Activated naive CD4-positive, alpha-beta T cell treated with anti-CD3 and anti-CD28 coated beads, Interleukin-2, amount 50 U/mL, for 72 hours (primary cell): ENCODE measurements at places on chromosomes 16 and 17. TPM values are rescaled to one million over a fixed set of nuclear protein-coding genes. Genes with fewer than 3 reads are reported as not detected.

GRCh38 chr16:84279881-84280280 is 14.8 kb upstream of the WFDC1 start:
- no peak for DNase-seq

- DNase-seq: no peak
These were observed 1.0 kb downstream of the RNF166 start for GRCh38 chr16:88705076-88705684.

DNA sequence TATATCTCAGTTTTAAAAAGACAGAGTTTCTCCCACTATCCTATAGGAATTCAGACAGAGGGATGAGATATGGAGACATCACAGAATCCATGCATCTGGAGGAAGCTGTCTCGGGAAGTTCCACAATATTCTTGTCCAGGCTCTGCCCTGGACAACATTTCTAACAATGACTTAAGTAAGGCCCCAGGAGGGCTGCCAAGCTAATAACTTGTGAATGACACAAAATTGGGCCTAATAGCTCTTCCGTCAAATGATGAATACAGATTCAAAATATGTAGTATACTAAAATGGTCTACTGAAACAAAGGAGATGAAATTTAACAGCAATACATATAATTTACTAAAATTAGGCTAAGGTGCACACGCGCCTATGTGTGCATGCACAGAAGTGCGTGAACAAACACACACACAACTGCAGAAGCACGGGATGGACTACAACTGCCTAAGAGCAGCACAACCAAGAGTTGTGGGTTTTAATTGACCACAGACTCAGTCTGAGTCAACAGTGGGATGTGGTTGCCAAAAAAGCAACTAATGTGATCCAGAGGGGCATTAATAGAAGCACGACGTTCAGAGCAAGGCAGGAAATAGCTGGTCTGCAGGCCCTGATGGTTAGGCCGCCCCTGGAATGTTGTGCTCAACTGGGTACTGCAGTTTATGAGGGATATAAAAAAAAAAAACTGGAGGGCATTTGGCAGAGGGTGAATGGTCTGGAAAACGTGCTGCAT is 26.3 kb upstream of the HS3ST2 start:
- no peak for DNase-seq

GRCh38 chr17:50689956-50690886 is 17.5 kb downstream of the ANKRD40 start:
- DNase-seq: no peak

GRCh38 chr16:3214904-3215600 is 19.9 kb downstream of the ZNF200 start:
- peak; percentile 47 for DNase-seq

DNA sequence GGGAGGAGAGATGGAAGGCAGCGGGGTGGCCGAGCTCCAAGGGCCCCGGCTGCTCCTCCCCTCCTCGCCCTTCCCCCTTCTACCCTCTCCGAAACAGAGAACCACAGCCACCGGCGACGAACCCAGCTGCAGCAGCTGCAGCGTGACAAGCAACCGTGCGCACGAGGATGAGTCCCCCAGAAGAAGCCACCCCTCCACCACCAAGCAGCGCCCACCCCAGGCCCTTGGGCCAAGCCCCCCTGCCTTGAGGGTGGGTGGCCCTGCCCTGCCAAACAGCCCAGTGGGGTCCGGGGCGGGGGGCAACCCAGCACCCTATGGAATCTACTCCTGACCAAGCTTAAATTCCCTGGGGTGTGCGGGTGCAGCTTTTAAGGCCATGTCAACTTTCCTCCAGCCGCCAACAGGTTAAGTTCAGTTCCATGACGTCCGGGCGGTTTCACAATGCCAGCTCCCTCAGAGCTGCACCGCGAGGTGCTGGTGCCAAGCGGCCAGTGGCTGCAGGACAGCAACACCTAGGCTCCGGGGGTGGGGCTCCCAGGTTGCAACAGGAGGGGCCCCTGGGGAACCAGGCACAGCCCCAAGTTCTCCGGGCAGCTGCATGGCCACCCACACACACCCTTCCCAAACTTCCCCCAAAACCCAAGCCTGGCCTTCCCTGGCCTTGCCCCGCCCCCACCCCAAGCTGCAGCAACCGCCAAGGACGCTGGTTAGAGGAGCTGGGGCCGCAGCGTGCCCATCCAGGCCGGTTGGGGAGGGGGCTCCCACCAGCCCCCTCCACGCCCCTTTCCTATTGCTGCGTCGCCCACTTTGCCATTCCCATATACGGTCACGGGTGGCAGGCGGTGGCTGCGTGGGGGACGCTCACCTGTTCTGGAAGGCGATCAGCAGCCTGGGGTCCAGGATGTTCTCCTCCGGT is 2.0 kb downstream of the CBX4 start:
- DNase-seq: no peak

DNA sequence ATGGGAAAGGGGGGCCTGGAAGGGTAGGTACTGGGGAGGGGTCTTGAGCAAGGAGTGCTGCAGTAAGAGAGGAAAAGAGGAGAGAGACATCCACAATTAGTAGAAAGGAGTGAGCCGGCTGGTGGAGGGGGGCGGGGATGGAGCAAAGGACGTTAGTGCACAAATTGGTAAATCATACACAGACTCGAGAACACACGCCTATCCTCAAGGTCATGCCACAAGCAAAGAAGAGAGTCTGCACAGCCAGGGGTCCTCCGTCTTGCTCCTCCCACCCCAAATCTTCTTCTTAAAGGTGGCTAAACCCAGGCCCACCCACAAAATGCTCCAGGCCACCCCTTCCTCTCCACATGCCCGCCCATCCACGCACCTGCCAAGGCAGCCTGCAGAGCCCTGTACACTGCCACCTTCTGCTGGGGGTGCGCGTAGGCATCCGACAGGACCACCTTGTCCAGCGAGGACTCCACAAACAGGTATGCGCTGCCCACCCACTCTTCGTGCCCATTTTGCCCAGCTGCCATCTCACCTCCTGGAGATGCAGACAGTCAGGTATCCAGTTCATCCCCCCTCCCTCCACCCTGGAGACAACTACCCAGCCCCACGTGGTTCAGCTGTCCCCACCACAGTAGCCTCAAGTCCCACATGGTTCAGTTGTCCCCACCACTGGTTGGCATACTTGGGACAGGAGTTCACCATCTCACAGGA is 3.4 kb downstream of the TRADD start:
- DNase-seq: no peak

DNA sequence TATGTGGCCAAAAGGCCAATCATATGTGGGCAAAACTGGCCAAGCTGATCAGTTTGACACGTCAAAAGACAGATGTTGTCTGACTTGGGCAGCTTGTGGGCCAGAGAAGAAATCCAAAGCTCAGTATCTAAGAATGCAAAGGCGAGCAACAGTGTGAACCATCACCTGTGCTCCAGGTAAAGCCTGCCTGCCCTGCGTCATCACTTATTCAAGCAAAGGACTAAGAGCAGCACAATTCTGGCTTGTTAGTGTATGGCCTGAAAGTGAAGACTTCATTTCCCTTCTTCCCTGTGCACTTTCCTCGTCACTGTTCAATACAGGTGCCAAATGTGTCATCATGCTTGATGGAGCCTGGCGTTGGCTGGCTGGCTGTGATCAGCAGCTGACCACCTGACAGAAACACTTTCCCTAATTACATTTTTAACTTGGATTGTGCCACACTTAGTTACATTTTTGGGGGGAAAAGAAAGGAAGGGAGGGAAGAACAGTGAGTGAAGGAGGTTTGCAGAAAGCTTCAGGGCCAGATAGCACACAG is 4.7 kb downstream of the FAM20A start:
- DNase-seq: no peak

DNA sequence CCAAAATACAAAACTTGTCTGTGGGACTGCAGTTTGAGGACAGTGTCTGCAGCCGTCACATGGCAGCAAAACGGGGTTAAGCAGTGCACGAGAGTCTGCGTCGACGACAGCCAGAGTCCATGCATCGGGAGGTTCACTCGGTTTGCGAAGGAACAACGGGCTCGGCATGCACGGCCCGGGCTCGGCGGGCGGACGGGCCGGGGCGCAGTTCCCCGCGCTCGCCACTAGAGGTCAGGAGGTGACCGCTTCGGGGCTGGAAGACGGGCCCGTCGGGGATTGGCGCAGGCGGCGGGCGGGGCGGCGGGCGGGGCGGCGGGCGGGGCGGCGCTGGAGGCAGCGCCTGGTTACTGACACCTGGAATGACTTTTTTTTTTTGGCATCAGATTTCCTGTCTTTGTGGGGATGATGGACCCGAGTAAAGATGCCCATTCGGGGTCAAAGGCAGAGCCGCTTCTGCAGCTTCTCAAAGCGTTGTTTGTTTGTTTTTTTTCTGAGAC is 6.5 kb downstream of the SCGB1C2 start:
- peak; percentile 78 for DNase-seq

DNA sequence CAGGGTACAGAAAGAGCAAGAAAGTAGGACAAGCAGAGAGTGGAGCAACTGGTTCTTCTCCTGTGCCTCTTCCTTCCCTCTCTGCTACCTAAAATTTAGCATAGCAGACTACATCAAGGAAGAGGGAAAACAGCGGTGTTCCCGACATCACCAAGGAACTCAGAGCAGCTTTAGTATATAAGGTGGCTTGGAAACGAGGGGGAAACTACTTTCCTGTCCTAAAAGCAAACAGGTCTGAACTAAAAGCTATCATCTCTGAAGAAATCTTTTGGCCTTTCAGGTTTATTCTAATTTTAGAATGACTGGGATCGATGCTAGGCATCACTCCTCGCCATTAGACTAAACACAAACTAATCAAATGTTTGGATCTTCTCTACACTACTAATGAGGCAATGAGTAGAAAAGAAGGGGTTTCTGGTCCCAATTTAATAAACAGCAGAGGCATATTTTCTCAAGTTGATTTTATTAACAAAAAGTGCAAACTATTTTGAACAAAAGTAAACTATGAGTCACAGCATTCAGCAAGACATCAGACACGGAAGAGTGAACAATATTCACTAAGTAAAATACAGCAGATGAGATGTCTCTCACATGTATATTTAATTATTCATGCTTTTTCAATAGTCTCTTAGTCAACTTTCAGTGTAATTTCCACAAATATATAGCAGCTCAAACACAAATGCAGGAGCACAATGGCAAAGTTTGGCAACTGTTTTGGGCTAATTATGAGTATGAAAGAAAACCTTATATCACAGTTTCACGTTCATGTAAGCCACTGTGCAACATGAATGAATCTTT is 108.7 kb downstream of the TRIM37 start:
- no peak for DNase-seq

GRCh38 chr16:67678354-67679023 is 11.9 kb downstream of the C16orf86 start:
- no peak for DNase-seq

DNA sequence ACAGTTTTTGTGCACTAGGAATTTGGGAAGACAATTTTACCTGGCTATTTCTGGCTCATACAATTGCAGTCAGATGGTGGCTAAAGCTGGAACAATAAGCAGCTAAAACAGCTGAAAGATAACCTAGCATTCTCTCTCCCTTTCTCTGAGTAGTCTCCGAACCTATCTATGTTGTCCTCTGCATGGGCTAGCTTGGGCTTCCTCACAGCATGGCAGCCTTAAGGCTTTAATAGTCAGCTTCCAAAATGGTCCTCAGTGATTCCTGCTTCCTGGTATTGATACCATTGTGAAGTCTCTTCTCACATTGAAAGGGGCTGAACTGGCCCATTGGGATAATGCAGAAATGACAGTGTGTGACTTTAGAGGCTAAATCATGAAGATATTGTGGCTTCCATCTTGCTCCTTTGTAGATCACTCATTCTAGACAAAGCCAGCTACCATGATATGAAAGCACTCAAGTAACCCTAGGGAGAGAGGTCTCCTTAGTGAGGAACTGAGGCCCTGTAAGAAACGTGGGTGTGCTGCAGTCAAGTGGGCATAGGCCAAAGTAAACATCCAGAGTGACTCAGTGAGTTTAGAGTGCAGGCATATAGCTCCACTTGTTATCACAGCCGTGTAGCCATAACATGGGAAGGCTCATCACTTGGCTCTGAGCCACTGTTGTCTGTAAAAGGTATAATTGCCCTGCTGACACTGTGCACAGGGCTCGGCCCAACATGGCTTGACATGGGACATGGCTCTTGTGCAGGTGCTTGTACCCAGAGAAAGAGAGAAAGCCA is 5.5 kb upstream of the VKORC1 start:
- no peak for DNase-seq

DNA sequence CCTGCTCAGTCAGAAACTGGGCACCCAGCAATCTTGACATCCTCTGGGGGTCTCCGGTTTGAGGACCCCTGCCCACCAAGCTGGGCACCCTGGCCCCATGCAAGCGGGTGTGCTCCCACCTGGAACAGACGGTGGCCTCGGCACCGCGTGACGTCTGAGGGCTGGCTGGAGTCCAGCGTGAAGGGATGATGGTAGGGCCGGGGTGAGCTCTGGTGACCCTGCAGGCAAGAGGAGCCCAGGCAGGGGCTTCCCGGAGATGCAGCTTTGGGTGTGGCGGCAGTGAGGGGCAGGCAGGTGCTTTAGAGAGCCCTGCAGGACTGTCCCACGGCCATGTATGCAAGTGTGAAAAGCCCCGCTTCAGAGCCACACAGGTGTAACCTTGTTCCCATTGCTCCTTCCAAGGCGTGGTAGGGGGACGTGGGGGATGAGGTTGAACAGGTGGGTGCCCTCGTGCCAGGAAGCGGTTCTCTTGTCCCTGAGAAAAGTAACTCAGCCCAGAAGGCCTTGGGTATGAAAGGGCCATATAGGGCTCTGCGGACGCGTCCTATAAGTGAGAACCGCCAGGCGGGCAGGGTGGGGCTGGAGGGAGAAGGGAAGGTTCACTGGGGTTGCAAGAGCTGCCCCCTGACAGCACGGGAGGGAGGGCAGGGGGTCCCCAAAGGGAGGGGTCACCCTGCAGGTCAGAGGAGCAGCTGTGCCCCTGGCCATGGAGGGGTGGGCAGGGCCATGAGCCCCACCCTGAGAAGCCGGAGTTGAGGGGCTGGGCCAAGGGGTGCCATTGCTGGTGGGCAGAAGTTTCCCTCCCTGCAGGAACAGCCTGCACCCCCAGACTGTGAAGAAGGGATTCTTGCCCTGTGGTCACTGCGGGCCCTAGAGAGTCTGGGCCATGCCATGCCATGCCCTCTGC is 9.2 kb downstream of the RGS11 start:
- DNase-seq: no peak

- peak; percentile 45 for DNase-seq
These were observed 684 bp upstream of the RSAD1 start for GRCh38 chr17:50477976-50478375.

GRCh38 chr17:58528443-58528842 is 14.0 kb upstream of the MTMR4 start:
- no peak for DNase-seq

DNA sequence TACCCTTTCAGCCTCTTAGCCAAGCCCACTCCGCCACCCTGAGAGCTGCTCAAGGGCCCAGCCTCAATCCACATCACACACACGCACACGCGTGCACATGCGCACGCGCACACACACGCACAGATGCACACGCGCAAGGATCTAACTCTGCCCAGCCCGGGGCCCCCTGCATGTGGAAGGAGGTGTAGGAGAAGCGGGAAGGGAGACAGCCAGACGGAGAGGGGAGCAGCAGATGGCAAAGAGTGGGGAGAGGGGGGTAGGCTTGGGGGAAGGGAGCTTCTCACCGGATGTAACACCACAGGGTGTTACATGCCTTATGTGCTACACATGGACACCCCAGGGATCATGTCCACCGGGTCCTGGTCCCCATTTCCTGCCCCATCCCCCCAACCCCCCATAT is 15.3 kb downstream of the DLG4 start:
- DNase-seq: no peak

Gene TNFRSF17
- not detected for total RNA-seq

Gene CA5A
- total RNA-seq: not detected

Gene CDK5R1
- total RNA-seq: 12.4 TPM

Gene NBR1
- 89.2 TPM for total RNA-seq

Gene SLC16A6
- 0.39 TPM for total RNA-seq

Gene AURKB
- 319 TPM for total RNA-seq

Gene TBC1D26
- 0.78 TPM for total RNA-seq

Gene SUZ12
- 49.5 TPM for total RNA-seq

Gene ACLY
- total RNA-seq: 140 TPM

Gene SOST
- not detected for total RNA-seq
